ENCODE measurements at places on chromosomes 3 and 15.

GRCh38 chr3:162973428-162973917 is 1476.9 kb downstream of the OTOL1 start:
- no peak for DNase-seq

- no peak for DNase-seq
These were observed 1.4 kb downstream of the P2RY12 start for GRCh38 chr3:151383111-151383510.

DNA sequence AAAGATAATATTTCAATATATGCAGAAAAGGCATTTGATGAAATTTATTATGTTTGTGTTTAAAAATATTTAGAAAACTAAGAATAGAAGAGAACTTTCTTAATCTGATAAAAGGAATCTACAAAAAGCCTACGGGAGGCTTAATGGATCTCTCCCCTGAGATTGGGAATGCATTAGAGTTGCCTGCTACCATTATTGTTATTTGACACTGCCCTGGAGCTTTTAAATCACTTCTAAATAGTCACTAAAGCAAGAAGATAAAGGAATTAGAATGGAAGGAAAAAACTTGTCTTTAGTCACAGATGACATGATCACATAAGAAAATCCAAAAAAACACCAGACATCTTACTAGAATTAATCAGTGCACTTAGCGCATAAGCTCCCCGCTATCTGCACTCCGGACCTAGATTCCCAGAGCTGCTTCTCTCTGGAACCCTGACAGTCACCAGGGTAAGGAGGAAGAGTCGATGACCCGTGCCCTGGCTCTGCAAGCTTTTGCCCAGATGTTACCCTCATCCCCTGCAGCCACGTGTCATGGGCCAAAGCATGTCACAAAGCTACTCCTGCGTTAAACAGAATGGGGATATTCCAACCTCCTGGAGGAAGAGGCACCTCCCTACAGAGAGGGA is 97.1 kb downstream of the MINAR1 start:
- DNase-seq = peak; percentile 30

DNA sequence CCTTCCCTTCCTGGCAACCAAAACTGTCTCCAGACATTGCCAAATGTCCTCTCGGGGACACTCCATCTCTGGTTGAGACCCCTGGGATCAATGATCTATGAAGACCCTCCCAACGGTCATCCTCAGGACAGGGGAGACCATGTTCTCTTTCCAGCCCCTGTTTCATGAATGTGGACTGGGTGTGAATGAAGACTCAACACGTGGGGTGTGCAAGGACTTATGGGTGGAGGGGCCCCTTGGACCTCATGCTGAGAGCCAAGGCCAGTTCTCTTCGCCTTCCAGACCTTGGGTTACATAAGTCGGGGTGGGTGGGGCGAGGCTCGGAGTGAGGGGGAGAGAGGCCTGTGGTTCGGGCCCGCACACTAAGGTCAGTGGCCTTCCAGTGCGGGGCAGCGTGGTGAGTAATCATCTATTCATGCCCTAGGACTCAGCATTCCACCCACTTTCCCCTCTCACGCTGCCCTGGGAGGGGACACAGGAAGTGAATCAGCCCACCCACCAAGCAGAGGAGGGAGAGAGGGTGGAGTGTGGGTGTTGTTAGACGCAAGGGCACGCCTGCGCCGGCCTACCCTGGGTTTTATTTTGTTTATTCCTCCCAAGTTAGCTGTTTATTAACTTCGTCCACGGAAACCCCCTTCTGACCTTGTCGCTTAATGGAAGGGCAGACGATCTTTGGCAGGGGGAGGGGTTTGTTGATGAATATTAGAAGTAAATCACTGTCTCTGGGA is 6.7 kb downstream of the PAQR5 start:
- DNase-seq = no peak

DNA sequence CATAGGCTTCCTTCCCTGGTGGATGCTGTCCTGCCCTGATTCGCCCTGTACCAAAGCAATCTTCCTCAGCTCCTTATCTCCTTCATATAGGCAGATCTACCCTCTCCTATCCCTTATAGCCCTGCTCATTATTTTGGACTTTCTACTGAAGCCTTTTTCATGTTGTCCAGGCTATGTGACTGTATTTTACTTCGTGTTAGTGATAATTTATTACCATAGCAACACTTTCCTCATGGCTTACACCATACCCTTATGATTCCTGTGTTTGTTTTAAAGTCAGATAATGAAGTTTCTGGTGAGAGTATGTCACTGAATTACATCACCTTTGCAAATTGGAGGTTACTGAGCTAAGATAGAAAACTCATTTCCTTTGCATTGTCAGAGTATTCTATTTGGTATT is 352.6 kb downstream of the NLGN1 start:
- no peak for DNase-seq

DNA sequence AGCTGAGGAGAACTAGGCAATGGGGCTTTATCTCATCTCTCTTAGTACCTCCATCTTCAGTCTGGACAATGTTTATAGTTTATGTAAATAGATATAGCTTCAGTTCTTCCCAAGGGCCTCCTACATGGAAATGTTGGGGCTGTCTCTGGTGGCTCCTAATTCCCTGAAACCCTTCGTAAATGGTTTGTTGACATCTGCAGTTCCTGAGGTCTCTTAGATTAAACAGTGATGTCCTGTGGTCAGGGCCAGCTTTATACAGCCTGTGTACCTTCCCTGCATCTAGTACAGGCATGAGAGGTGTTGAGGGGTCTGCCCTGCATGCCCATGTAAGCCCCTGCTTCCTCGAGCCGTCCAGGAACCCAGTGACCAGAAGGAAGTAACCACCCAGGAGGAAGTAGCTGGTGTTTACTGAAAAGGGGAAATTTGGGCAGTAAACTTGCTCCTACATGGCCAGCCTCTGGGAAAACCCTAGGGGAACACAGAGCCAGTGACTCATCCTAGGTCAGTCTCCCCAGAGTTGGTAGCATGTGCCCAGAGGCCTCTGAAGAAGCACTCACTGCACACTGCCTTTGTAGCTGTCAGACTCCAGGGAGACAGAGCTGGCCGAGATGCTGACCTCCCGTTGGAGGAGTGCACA is 4.7 kb upstream of the TBC1D2B start:
- no peak for DNase-seq

- DNase-seq = no peak
These were observed 31.5 kb downstream of the NGRN start for GRCh38 chr15:90297021-90297420.

GRCh38 chr3:41768363-41768762 is 193.5 kb downstream of the ULK4 start:
- DNase-seq = no peak

- no peak for DNase-seq
These were observed 109.2 kb downstream of the EPHB1 start for GRCh38 chr3:134904241-134904771.

GRCh38 chr15:81957698-81958097 is 88.1 kb downstream of the MEX3B start:
- no peak for DNase-seq

DNA sequence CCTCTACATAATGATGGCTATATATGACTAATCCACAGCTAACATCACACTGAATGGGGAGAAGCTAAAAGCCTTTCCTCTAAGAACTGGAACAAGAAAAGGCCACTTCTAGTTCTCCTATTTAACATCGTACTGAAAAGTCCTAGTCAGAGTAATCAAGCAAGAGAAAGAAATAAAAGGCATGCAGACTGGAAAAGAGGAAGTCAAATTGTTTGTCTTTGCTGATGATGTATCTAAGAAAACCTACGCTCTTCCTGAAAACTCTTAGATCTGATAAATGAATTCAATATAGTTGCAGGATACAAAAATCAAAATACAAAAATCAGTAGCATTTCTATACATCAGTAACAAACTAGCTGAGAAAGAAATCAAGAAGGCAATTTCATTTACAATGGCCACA is 116.9 kb downstream of the TP63 start:
- DNase-seq = no peak

DNA sequence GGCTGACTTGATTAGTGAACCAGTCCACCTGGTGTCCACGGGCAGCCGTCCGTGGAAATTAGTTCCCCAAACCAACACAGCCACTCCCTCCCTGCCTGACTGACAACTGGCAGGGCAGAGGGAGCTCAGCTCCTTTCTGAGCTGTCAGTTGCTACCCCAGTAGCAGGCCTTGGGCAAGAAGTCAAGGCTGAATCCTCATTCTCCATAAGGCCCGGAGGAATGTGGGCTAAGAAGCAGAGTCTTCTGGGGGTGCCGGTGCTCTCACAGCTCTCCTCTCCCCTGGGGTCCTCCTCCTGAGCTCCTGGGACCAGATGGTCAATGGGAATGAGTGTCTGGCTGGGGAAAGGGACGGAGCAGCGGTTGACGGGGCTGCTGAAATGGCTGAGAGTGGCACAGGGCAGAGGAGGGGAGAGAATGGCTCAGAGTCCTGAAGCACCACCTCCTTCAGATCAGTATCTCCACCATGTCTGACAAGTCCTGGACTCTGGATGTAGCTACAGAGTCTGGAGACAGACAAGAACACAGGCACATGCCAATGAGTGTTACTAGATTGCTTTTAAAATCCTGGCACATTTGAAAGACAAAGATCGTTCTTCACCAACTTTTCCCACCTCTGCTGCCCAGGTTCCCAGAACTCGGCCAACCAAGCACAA is 16.9 kb downstream of the AMOTL2 start:
- DNase-seq = peak; percentile 1

GRCh38 chr3:128341659-128342395 is 124.9 kb downstream of the DNAJB8 start:
- DNase-seq = no peak

- DNase-seq = no peak
These were observed 25.4 kb upstream of the LSAMP start for GRCh38 chr3:116470605-116471197.

GRCh38 chr3:62570888-62571287 is 197.5 kb upstream of the FEZF2 start:
- no peak for DNase-seq

Measured in nephron progenitor cell (in vitro differentiated cells).